ENCODE measurements at places on chromosomes 4 and X.

DNA sequence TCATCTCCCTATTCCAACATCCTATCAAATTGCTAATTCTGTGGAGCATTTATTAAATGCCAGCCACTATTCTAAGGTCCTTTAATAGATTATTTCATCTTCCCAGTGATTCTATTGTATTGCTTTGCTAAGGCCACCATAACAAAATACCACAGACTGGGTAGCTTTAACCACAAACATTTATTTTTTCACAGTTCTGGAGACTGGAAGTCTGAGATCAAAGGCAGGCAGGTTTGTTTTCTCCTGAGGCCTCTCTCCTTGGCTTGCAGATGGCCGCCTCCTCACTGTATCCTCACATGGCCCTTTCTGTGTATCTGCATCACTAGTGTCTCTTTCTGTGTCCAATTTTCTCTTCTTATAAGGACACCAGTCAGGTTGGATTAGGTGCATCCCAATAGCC, 64.5 kb downstream of the CPE start:
- no peak for DNase-seq

DNA sequence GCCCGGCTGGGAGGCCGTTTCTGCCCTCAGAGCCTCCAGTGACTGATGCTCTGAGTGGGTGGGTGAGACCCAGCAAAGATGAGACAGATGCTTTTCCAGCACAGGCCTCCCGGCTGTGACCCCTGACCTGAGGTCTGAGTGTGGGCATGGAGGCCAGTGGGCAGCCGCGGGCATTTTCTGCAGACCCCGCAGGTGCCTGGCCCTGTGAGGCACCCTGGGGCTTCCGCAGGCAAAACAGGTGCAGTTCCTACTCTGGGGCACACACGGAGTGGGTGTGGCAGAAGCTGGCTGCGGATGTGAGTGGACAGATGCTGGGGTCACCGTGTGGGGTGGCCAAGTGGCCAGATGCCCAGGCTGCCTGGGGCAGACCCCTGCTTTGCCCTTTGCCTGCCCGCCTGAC, 14.8 kb downstream of the HTRA3 start:
- DNase-seq: no peak

DNA sequence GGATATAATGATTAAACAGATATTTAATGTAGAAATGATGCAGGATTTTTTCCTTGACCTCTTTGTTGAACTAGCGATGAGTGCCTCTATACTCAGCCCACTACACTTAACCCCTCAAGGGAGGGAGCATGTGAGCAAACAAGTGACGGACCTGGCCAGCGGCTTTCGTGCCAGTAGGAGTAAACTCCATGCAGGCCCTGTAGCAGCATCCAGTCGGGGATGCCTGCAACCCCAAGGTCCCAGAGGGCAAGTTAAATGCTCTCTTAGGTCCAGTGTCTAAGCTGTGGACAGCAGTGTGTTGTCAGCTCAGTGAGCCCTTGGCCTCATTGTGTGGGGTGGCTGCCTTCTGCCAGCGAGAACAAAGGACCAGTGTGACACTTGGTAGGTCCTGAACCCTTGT, 708.7 kb downstream of the TECRL start:
- DNase-seq: no peak

DNA sequence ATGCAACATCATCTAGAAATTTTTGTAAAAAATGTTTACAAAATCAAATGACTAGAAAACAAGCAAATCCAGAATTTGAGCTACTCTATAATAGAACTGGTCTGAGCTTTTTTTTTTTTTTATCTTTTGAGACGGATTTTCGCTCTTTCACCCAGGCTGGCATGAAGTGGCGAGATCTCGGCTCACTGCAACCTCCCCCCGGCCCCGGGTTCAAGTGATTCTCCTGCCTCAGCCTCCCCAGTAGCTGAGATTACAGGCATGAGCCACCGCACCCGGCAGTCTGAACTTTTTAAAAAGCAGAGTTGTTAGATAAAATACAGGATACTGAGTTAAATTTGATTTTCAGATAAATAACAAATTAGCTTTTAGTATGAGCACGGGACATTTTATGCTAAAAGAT, 11.0 kb downstream of the SPP1 start:
- no peak for DNase-seq

DNA sequence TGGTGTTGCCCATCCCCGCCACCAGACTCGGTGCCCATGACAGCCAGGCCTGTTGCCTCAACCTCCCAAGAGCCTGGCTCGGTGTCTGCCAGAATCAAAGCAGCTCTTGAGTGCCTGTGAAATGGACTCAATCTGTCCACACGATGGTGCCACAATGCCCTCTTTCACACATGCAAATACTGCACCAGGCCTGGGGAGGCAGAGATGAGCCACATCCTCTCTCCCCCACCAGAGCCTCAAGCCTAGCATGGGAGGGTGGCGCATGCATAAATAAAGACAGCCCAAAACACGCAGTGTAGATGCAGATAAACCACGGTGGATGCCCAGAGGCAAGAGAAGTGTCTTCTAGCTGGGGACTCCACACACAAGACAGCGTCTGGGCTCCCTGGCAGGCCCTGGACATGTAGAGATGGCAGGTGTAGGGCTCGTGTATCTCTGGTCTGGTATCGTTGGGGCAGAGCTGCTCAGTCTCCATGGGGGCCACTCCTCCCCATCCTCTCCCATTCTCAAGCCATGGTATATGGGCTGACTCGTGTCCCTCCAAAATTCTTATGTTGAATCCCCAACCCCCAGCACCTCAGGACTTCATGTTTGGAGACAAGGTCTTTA, 65.6 kb downstream of the JAKMIP1 start:
- DNase-seq: no peak

GRCh38 chr4:77097611-77098010, 21.8 kb upstream of the CCNI start:
- DNase-seq: no peak

GRCh38 chr4:56197387-56197786, 189.9 kb downstream of the AASDH start:
- no peak for DNase-seq

Data from activated naive CD4-positive, alpha-beta T cell treated with anti-CD3 and anti-CD28 coated beads, Interleukin-2, amount 50 U/mL, for 72 hours (primary cell).